CD4-positive, alpha-beta T cell (primary cell): ENCODE measurements at places on chromosomes 2 and 18. TPM values are rescaled to one million over a fixed set of nuclear protein-coding genes. Genes with fewer than 3 reads are reported as not detected.
A peak's percentile ranks its signal among the peaks of the same experiment; 100 is the strongest.

ABCB11 gene
- not detected for total RNA-seq

IL1A gene
- total RNA-seq: not detected

ANKMY1 gene
- 25.7 TPM for total RNA-seq

RAMP1 gene
- not detected for total RNA-seq

TWIST2 gene
- not detected for total RNA-seq

C18orf32 gene
- 40.1 TPM for total RNA-seq

RUFY4 gene
- 0.78 TPM for total RNA-seq

TUBA4A gene
- 183 TPM for total RNA-seq

- no peak for DNase-seq
These were observed 1.6 kb downstream of the CTIF start for GRCh38 chr18:48540251-48541025.

- no peak for DNase-seq
These were observed 41.4 kb upstream of the CYBRD1 start for GRCh38 chr2:171480908-171481307.

DNA sequence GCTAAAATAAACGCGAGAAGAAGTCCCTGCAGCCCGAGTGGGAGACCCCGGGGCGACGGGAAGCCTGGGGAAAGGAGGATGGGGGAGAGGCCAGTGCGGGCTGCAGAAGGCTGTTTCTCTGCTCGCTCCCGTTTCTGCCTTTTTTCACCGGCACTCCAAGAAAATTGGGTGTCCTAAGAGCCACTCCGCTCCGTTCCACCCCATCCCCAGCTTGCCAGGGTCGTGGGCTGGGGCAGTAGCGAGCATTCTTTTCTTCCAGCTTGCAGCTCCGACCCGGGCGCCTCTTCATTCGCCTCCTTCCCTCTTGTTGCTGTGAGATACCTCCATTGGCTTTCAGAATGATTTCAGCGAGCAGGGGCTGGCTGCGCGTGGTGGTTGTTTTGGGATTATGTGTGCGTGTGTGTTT lies 1.1 kb downstream of the HOXD3 start:
- DNase-seq: no peak

GRCh38 chr18:79784965-79785770 lies 12.6 kb upstream of the KCNG2 start:
- DNase-seq: no peak

DNA sequence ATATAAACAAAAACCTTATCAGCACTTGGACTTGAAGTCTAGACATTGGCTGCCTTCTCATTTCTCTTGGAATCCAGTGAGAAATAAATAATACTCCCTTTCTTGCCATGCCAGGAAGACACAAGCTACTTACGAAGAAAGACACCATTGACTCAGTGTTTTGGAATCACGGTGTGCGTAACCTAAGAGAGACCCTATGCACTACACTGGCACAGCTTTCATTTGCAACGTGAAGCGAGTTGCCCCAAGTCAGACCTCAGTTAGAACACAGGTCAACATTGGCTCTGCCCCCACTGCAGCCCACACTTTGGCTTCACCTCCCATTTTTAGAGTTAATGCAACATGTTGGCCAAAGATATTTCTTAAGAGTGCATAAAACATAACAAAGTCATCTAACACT lies 54.2 kb downstream of the PIEZO2 start:
- no peak for DNase-seq

DNA sequence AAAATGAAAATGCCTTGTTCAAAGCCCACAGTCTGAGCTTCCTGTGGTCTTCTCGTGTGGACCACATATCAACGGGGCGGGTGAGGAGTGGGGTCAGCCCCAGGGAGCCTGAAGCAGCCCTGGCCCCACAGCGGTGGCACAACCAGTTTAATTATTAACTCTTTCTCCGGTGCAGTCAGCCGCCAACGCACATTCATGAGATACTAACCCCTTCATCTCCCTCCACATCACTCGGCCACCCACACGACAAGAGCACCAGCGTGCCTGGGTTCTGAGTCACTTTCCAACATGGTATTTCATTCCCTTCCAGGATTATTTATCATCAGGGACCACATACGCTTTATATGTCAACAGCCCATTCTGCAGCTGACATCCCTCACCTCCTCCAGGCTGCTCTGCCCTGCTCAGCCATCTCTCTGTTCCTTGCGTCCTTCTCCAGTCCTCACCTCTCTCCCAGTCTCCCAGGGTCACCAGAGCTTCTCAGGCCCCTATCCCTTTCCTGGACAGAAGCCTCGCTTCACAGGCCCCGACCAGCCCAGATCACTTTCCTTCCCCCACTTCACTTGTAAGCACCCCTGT lies 48.0 kb upstream of the ID2 start:
- no peak for DNase-seq

DNA sequence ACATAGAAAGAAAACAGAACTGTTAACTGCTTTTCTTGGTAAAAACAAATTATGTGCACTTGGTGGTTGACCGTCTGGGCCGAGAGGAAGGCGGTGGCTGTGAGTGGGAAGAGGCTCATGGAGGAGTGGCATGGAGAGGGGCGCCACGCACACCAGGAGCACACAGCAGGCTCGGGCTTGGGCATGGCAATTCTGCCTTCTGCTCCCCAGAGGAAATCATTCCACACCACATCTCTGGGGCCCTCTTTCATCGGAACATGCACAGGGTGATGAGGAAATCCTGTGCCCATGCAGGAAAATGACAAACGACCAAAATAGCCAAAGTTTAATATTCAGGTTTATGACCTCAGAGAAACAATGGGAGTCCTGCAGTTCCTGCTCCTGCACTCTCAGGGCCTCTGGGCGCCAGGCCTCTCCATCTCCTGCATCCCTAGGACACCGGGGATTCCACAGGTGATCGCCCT lies 26.4 kb downstream of the WDFY1 start:
- no peak for DNase-seq

- DNase-seq: no peak
These were observed 21.5 kb upstream of the BIN1 start for GRCh38 chr2:127128445-127128904.

DNA sequence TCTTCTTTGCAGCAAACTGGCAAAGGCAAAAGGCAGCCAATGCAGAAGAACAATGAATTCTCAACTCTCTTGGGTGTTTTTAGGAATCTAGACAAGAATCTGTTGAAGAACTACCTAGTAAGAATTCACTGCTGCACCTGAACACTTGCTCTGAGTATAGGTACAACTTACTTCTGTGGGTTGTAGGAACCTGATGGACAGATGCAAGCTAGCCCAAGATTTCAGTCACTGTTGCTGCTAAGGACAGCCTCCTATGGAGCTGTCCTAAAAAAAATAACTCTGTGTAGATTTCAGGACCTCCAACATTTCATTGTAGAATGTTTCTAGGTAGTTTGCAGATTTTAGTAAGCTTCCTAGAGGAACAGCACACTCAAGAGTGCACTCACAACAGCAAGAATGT lies 363.5 kb downstream of the CBLN2 start:
- no peak for DNase-seq

GRCh38 chr2:63872571-63873328 lies 31.1 kb downstream of the UGP2 start:
- no peak for DNase-seq

DNA sequence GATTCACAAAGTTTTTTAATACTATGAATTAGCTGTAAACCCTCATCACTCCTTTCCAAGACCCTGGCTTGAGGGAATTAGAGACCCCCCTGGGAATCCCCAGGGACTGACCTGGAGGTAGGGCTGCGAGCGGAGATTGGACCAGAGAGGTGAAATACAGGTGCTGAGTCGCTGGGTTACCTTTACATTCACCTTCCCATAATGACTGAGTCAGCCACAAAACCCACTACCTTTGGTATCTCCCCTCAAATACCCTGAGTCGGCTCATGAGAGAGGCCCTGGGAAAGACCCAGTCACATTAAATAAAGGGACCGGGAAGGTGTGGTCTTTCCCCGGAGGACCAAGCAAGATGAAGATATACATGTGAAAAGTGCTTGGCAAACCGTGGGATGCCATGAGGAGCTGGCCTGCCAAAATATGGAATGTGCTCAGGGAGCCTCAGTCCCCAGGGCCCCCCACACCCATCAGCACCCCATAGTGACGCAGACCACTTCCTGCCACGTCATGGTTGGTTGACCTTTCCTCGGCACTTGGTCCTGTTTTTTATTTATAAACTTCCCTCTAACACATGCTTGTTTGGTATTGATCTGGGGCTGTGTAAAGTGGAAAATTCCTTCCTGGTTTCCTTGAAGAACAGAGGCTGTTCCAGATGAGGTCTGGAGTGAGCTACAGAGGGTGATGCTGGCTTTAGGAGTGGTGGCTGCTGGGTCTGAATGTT lies 51.4 kb downstream of the IL1RL2 start:
- DNase-seq: peak; percentile 51

DNA sequence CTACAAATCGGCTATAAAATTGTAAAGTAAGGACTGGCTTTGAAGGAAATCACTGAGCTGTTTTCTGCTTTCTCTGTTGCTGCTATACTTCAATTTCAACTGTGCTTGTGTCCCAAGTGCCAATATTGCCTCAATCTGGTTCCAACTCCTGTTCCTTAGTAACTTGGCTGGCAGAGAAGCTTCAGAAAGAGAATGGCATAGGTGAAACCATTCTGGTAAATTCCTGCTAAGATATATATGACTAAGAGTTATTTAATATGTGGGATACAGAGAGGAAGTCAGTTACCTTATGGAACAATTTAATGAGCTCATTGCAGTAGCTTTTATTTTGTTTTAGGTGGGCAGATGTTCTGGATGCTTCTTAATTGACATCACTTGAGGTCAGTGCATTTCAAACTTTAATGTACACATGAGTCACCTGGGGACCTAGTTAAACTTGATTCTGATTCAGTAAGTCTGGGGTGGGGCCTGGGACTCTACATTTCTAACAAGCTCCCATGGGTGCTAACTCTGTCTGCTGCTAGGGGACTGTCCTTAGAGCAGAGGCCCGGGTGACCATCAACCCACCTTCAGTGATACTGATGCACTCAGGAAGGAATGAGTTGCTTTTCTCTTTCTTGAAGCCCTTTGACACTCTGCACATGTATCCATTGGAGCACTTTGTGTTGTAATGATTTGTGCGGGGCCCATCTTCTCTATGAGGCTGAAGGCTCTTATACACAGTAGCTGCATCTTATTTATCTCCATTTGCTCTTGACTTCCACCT lies 47.6 kb downstream of the LIPG start:
- no peak for DNase-seq

- DNase-seq: peak; percentile 20
These were observed 83.4 kb upstream of the CYP20A1 start for GRCh38 chr2:203155406-203155805.

DNA sequence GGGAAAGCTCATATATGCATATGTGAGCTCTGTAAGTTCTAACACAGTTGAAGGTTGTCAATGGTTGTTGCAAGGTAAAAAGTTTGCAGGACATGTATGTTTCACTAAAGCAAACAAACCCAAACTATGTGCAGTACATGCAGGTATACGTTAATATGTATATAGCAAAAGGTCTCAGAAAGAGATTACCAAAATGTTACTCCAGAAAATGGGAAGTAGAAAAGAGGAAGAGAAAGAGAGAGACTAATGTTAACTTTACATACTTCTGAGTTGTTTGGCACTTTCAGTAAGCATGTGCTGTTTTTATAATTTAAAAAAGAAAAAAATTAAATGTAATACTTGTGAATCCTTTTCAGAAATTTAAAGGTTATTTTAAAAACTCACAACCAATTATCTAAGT lies 32.8 kb upstream of the PEX13 start:
- DNase-seq: no peak

DNA sequence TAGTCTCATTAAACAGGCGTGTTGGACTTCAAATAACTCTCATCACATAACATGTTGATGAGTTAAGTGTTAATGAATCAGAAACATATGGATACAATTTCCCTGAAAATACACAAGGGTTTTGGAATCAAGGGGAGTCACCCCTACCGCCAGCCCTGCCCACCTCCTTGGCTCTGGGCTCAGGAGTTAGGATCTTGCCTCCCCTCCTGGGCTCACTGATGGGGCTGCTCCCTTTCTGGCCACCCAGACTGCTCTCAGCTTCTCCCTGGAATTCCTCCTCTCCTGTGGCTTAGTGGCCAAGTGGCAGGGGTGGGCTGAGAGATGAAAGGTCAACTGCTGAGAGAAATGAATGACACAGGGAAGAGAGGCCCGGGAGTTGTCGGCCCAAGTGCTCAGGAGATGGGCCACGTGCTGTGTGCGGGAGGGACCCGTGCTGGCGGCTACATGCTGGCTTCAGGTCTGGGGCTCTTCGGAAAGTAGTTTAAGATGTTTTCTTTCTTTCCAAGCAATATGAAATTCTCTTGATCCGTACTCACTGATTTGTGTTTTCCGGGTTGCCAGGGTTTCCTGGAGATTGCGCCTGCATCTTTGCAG lies 55.8 kb upstream of the TNP1 start:
- DNase-seq: no peak

GRCh38 chr2:205771666-205772065 lies 89.4 kb downstream of the NRP2 start:
- DNase-seq: no peak

DNA sequence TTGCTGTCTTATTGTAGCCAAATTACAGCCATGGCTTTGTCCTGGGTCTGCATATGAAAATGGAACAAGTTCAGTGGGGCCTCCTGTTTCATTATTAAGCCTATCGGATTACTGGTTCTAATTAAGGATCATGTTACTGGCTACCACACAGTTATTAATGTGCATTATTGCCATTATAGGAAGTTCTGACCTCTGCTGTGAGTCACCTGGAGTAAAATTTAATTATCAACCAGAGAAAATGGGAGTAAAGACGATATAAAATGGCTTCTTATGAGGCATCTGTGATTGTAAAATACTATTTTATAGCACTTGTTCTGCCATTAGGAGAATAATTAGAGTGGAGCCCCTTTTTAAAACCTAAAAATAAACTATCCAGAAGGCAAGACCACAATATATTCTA lies 143.3 kb upstream of the ITGB6 start:
- no peak for DNase-seq

- no peak for DNase-seq
These were observed 178.3 kb upstream of the CRIM1 start for GRCh38 chr2:36177282-36177681.

DNA sequence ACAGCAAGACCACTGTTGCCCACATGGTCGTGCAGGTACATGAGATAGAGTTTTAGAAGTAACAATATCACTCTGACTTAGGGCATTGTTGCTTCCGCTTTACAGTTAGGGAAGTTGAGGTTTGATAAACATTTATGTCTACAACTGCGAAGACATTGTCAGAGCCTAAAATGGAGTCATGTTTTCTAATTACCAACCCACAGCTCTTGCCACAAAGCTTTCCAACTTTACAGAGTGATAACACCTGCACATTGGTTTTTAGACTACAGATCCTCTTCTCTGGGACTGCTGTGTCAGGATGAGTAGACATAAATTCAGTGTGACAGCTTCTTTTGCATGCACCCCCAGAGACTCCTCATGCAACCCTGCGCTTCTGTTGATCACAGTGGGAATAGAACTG lies 119.0 kb downstream of the FEZ2 start:
- no peak for DNase-seq

GRCh38 chr2:74806355-74806839 lies 27.5 kb upstream of the HK2 start:
- no peak for DNase-seq
